ENCODE measurements at places on chromosomes 3 and 15.

DNA sequence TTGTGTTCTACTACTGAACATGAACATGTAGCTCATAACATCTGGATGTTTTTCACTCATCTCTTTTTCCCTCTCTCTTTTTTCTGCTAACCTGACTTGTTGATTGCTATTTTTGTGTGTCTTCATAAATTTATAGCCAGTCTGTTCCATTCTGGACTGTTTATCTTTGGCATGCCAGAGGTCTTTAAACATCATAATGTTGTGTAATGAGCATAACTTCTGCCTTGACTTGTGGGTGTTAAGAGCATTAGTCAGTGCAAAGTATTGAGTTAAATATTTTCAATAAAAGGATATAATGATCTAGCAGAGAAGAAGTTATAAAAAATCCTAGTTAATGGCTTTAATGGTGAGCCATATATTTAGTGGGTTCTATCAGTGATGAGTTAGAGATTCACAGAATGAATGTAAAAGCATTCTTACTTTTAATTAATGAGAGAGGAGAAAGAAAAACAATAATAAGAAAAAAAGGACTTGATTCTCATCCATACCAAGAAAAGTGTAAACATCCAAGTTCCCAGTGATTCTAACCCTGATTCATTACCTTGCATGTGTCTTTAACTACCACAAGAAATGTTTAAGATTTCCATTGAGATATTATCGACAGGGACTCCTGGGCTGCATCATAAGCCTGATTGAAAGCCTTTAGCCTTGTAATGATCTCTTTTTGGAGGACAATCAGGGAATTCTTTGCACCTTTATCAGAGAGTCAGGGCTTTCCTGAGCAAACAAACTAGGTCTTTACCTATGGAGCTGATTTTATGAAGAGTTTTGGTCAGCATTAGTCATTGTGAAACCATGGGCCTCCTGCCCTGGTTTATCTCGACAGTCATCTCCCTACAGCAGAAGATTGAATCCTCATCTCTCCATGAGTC is 22.9 kb downstream of the MITF start:
- peak; percentile 85 for DNase-seq

- peak; percentile 1 for DNase-seq
Observed at GRCh38 chr3:130826516-130827182, 67.2 kb upstream of the ATP2C1 start.

GRCh38 chr3:70982700-70983140 is 600.8 kb downstream of the FOXP1 start:
- DNase-seq, result peak; percentile 84

GRCh38 chr3:5437296-5437782 is 249.8 kb downstream of the EDEM1 start:
- DNase-seq, result no peak

GRCh38 chr3:162390891-162391290 is 894.3 kb downstream of the OTOL1 start:
- DNase-seq, result peak; percentile 95

GRCh38 chr15:28107111-28107903 is 8.2 kb upstream of the OCA2 start:
- no peak for DNase-seq

DNA sequence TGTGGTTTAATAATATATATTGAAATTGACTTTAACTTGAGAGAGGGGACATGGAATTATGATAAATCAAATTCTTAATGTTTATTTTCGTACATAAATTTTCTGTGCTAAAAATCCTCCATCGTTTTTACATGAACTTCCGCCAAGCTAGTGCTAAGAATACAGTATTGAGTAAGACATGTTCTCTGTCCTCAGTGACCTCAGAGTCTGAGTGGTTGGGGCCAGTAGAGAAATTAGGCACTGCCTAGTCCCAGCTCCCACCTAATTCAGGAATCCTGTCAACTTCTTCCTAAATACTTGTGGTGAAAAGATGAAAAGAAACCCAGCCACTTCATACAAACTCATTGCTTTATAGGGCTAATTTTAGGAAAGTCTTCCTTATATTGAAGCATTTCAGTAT is 110.3 kb downstream of the PPP2R3A start:
- no peak for DNase-seq

DNA sequence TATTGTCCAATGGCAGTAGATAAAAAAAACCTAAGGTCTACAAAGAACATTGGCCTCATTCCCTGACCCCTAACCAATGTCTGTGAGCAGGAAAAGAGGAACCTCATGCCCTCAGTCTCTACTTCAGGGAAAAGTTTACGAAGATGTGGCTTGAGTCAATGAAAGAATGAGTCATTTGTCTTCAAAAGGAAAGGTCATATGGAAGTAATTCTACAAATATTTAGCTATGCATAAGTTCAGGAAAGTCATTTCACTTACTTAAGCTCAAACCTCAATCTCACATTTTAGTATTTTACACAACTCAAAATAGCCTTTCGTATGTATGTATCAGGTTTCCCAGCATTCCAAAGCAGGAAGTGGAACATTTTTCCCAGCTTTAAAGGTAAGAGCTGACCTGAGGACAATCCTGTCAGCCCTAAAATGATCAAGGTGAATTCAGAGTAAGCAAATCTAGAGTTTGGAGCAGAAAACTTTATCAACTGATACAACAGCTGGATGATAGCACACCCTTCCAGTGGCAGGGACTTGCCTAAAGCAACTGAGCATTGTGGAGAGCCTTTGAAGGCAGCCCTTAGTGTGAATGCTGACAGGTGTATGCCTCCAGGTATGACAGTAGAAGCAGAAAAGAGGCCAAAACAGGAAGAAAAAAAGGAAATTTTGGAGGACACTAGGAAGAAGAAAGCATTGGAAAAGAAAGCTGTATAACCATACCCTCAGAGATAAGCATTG is 53.9 kb upstream of the ACKR4 start:
- peak; percentile 96 for DNase-seq

GRCh38 chr3:37982331-37982730 is 8.3 kb upstream of the VILL start:
- DNase-seq, result no peak

- peak; percentile 84 for DNase-seq
Observed at GRCh38 chr3:156483961-156484787, 70.7 kb downstream of the SSR3 start.

DNA sequence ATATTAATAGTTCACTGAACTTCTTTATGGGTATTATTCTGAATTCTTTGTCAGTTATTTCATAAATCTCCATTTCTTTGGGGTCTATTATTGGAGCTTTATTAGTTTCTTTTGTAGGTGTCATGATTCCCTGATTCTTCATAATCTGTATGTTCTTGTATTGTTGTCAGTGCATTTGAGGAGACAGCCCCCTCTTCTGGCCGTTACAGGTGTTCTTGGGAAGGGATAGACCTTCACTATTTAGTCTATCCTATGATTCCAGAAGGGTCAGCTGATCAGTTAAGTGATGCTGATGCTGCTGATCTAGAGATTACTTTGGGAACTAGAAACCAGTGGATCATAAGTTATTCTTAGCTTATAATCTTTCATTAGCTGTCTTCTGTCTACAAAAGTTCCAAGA is 34.9 kb downstream of the TMEM39A start:
- DNase-seq, result peak; percentile 26

DNA sequence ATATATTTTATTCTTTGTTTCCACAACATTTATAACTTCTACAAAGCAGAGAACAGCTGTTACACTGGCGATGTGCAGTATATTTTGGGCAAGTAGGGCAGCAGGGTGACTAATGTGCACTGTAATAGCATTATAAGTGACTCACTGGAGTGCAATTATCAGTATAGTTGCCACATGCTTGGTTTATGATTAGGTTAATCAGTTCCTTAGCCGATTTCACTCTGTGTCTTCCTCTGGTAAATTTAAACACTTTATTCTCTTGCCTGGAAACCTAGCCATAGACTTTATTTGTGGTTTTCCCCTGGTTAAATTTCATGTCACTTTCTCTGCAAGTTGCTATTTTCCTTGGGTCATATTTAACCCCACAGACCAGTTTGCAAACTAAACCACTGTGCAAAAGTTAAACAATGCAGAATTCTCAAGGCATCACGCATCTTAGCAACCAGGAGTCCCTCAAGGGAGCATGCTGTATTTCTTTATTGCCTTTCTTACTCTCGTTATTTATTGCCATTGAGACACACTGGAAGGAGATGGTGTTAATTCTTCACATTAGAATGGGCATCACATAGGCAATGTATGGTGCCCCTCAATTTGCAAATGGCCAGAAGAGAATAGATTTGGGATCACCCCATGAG is 690.2 kb upstream of the DPPA4 start:
- peak; percentile 75 for DNase-seq

DNA sequence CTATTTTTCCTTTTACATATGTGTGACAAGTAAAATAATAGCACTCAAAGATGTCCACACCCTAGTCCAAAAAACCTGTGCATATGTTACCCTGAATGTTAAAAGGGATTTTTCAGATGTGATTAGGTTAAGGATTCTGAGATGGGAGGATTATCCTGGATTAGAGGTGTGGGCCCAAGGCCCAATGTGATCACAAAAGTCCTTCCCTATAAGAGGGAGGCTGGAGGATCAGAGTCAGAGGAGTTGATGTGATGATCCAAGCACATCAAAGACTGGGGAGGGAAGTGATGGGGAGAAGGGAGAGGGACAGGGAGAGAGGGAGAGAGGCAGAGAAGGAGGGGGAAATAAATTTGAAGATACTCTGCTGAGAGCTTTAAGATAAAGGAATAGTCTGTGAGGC is 512.6 kb downstream of the PLOD2 start:
- DNase-seq, result no peak

DNA sequence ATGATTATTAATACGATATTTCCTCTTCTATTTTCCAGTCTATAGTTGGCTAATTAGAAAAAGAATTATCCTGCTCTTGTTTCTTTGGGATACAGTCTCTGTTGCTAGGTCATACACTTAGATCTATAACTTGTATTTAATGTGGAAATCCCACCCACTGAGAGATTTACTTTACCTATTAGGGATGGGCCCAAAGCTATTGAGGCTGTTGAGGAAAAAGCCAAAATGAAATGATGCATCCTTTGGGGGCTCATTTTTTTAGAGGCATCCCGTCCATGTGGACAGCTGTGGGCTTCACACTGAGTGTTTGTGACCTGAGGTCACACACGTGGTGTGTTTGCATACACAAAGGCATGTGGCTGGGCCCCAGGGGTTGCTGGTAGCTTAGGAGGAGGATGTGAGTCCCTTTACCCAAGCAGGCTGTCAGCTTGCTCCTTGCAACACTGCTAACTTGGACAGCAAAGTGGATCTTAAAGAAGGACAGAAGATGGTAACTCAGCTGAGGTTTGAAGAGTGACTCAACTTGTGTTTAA is 477.4 kb downstream of the AGBL1 start:
- no peak for DNase-seq

DNA sequence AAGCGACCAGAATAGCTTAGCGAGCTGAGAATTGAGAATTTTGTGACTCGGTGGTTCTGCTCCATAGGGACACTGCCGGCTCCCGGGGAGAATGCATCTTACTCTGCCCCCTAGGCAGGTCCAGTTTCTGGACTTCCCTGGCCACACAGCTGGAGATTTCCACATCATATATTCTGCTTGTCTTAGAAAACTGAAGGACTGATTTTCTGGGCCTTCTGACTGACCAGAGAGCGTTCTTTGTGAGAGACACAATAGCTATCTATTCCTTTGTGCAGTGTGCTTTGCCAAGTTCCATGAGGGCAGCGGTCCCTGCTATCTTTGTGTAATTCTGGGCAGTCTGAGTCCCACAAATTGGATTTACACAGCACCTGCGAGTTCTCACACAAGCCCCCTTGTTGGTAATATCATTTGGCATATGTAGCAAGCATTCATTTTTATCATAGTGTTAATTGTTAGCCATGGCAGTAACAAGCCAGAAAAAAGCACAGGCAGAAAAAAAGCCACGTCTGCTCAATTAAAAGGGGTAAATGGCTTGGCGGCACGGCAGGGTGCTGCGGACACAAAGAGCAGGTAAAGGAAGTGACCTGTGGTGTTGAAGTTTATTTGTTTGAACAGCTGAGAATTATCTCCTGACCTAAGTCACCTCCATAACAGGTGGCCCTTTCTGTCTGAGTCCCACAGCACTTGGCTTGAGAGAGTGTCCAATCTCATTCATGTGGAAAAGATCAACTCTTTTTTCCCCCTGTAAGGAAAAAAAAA is 688.7 kb downstream of the TUSC7 start:
- DNase-seq, result no peak

GRCh38 chr3:25354071-25354470 is 74.0 kb upstream of the RARB start:
- DNase-seq, result no peak

- DNase-seq, result no peak
Observed at GRCh38 chr15:98433346-98433745, 215.0 kb upstream of the IGF1R start.

DNA sequence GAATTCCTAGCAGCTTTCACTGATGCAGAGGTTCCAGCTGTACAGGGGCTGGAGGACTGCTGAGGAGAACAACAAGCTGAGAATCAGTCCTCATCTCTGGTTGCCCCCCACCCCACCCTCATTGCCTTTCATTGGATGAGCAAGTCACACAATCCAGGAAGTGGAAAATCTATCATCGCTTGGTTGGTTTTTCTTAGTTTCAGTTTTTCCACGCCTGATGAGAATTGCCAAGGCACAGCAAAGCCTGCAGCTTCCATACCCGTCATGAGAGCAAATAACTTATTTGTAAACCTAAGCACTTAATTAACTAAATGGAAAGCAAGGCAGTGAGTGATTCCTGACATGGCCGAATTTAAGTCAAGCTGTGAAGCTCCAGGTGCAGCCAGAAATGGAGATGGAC is 21.4 kb upstream of the LIPC start:
- no peak for DNase-seq

- DNase-seq, result peak; percentile 58
Observed at GRCh38 chr15:79978655-79979514, 7.9 kb upstream of the BCL2A1 start.

- no peak for DNase-seq
Observed at GRCh38 chr3:24199300-24199699, 254.2 kb downstream of the NR1D2 start.

DNA sequence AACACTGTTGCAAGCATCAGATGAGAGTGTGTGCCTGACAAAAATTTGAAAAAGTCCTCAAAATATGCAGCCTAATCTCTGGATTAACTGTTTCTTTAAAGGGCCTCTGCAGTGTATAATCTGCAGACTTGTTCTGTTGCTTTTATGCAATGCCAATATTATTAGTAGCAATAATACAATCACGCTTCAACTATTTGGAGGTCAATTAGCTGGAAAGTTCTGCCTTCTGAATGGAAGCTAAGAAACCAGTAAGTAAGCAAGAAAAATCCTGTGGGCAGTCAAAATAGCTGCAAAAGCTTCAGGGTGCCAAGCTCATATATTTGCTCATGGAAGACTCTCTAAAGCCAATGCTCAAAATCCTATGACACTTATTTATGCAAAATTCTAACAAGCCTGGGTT is 153.2 kb upstream of the NR2F2 start:
- no peak for DNase-seq

GRCh38 chr3:52153389-52154096 is 680 bp downstream of the POC1A start:
- peak; percentile 81 for DNase-seq
